Stimulated activated memory B cell treated with anti-CD40 and anti-IgM and Interleukin-4, amounts not matched to agents 10 μg/mL and 1 μg/mL and 100 μg/mL, for 72 hours (primary cell): ENCODE measurements at places on chromosomes 1 and 21.

- ATAC-seq = no peak
These were observed 71.2 kb downstream of the DPYD start for GRCh38 chr1:97849345-97850340.

GRCh38 chr1:14142397-14143100, 442.6 kb downstream of the PRDM2 start:
- ATAC-seq = no peak

DNA sequence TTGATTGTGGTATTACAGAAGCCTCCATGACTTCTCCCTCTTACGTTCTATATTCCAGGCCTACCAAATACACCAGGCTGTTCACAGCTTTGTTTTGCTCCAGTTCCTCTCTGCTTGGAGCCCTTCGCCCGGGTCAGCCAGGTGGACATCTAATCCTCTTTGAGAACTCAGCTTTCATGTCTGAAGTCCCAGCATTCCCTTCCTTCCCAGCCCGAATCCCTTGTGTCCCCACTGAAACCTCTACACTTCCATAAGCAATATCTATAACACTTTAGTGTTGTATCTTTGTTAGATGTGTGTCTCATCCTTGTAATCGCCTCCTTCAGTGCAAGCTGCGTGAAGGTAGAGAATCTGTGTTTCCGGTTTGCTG, 1.9 kb downstream of the RNF11 start:
- no peak for ATAC-seq

DNA sequence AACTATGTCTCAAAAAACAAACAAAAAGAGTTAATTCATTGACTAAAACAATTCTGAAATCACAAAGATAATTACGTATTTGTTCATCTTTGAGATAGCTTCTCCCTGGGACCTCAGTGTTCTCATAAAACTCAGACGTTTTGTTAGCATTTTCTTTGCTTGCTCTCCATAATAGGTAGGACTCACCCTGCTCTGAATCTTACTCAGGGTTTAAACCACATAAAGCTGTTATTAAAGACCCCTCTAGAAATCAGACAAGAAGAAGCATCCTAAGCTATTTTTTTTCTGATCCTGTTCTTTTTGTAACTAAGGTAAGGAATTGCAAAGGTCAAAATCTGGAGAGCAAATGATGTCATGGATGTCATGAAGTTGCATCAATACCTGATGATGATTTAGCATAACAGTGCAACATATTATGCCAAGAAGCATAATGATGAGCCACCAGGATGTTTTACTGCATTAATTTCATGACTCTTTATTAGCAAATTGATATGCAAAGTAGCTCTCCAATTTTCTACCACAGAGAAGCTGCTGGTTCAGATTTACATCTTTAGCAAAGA, 2.4 kb downstream of the FBXO42 start:
- no peak for ATAC-seq

GRCh38 chr1:61808968-61809367, 66.7 kb downstream of the PATJ start:
- ATAC-seq = no peak

GRCh38 chr1:150567341-150567716, 12.1 kb downstream of the MCL1 start:
- ATAC-seq = peak; percentile 57

- no peak for ATAC-seq
These were observed 69.4 kb downstream of the RGS2 start for GRCh38 chr1:192878249-192878648.

DNA sequence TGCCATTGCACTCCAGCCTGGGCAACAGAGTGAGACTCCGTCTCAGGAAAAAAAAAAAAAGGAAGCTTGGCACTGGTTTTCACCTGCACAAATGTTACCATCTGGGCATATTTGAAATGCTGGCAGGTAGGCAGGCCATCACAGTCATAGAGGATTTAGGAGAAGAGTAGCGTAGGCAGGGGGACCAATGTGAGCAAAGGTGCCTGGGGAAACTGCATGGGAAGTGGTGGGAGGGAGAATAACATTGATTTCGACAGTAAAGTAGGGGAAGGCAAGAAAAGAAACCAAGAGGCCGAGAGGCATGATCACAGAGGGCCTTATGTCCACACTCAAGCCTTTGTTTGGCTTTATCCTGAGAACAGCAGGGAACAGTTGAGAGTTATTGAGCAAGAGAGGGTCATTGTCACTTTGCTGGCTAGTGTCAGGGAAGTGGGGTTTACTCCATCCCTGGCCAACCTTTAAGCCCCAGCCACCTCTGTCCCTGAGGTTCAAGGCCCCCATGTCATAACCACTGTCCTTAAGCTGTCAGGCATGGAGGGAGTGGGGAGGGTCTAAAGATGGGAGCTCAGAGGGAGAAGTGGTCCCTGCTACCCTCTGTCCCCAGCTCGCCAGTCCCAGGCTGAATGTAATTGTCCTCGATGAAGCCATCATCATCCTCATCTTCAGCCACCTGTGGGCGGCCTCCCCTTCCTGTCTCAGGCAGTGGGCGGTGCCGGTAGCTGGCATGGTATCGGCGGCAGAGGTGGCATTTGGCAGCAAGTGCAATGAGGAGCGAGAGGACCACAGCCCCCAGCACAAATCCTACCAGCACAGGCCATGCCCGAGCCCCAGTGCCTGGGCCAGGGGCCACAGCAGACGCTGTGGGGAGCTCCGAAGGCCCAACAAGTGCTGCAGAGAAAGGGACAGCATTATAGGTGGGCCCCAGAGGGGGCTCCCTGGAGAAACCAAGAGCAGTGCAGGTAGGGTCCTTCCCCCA, 2.9 kb downstream of the C1orf210 start:
- no peak for ATAC-seq

GRCh38 chr1:159968901-159969300, 14.9 kb upstream of the SLAMF9 start:
- no peak for ATAC-seq

- ATAC-seq = peak; percentile 48
These were observed 68.5 kb downstream of the RGS2 start for GRCh38 chr1:192877283-192877886.

DNA sequence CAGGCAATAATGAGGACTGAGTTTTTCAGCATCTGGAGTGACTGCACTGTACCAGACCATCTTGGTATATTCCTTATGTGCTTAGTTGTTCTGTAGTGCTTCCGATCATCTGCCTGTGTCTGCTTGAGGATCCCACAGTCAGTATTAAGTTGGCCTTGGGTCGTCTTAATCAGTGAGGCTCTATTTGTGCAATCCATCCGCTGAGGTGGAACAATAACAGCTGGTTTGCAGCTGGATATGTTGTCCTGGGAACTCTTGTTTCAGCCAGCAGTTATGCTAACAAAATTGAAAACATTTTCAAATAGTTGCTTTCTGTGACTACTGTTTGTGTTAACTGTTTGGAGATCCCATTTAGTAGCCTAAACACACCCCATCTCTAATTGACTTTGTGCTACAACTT, 73.7 kb downstream of the LAMC1 start:
- no peak for ATAC-seq

DNA sequence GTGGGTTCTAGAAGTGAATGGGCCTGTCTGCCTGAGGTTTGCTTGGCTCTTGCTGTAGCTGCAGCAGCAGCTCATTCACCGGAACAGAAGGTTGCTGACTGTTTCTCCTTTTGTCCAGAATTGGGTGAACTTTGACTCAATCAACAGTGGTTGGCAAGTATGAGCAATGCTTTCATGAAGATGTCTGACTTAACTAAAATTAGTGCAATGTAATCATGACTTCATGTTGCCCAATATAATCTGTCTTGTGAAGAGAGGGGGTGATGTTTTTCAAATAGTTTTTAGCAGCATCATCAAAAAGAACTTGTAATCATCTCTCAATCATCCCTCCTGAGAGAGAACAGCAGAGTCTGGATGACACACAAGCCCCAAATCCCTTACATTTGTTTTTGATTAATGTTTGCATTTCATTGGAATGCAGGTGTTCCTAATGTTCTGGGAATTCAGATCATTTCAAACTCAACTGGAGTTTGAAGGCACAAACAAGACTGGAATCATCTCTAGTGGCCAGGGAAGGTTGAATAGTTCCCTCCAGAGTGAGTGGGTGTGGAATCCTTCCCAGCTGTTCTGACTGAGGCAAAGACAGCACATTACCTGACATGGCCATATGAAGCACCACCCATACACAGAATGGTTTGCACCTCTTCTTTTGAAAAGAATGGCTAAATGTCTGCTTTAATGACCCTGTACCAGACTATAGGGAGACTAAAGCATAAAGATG, 82.9 kb downstream of the HLX start:
- peak; percentile 86 for ATAC-seq

GRCh38 chr1:22365331-22366295, 86.0 kb upstream of the ZBTB40 start:
- ATAC-seq = no peak

GRCh38 chr1:227910511-227911153, 37.1 kb downstream of the WNT9A start:
- no peak for ATAC-seq

DNA sequence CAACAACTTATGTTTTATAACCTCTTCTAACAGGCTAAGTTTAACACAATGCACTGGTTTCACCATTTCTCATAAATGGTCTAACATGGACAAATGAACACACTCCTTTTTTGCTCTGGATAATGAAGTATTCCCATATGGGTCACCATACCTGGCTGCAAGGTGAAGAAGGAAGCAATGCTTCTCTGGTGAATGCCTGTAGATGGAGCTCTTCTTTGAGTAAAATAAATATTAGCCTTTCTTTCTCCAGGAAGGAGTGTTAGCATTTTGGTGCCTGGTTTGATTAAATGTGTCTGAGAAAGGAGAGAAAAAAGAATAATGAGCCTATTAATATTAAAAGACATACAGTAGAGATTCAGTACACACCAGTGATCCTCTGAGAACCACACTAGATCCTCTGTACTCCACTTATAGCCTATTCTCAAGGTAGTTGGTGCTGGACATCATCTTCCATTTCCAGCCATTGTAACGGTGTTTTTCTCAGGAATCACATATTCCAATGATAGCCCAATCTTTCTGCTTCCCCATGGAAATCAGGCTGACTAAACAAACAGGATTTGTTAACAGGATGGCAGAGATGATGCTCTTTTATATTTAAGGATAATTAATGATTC, 17.6 kb downstream of the MTFR1L start:
- no peak for ATAC-seq

DNA sequence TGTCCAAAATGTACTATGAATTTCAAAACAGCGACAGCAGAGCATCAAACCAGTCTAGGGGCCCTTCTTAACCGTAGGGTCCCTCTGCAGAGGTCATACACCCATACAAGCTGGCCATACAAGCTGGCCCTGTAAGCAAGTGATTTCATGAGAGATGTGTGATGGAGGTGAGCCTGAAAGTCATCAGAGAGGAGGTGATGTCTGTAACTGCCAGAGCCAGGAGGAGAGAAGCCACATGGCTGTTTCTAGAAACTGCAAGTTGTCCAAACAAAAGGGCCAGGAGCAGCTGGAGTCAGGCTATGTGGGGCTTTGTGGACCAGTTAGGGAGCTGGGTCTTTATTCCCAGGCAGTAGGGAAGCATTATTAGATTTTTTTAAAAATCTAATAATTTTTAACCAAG, 14.8 kb upstream of the SERINC2 start:
- no peak for ATAC-seq

- peak; percentile 73 for ATAC-seq
These were observed 3.8 kb downstream of the FBXO2 start for GRCh38 chr1:11650331-11650991.

GRCh38 chr21:35473496-35473895, 424.4 kb upstream of the RUNX1 start:
- no peak for ATAC-seq

GRCh38 chr1:9737057-9737456, 85.5 kb downstream of the PIK3CD start:
- ATAC-seq = no peak

DNA sequence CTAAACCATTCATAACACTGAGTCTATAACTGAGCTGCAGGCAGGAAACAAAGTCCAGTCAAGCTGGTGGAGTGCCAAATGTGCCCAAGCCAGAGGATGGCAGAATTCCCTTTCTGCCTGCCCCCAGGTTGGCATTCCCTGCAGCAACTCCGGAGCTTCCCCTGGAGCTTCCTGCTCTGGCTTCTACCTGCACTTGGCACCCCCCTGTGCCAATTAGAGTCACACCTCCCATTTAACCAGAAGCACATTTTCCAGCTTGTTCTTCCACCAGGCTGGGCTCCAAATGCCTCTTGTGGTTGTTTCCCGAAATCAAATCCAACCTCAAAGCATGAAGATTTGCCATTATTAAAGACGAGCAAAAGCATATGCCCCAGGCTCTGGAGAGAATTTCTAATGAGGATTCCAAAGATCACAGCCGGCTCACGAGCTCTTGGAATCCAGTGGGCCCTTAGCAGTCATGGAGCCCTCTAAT, 294.5 kb downstream of the RRAGC start:
- no peak for ATAC-seq

DNA sequence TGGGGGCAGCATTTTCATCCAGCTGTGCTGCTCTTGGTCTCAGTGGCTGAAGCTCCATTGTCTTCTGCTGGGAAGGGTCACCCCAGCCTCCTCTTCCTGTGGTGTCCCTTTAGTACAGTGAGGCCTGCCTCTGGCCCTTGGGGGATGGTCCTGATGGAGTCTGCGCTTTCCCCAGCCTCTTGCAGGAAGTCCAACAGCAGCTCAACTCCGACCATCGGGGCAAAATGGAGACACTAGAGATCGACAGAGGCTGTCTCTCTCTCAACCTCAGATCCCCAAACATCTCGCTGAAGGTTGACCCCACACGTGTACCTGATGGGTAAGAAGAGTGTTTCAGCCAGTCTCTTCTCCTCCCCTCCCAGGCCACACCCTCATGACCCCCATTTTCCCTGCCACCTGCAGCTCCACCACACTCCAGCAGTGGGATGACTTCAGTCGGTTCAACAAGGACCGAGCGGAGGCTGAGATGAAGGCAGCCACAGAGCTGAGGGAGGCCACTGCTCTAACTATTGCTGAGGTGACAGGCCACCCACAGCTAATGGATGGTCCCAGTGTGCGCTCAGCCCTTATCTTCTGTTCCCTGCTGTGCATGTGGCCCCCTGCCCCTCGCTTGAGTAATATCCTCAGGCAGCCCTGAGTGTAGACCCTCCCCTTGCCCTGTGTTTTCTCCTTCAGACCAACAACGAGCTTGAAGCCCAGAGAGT, 2.0 kb upstream of the ADPRS start:
- ATAC-seq = no peak

- no peak for ATAC-seq
These were observed 18.5 kb downstream of the RIIAD1 start for GRCh38 chr1:151739590-151740355.

GRCh38 chr1:153168686-153169085, 18.0 kb upstream of the SPRR2G start:
- no peak for ATAC-seq

GRCh38 chr1:204188959-204189639, 7.2 kb downstream of the KISS1 start:
- ATAC-seq = peak; percentile 58

- ATAC-seq = no peak
These were observed 7.7 kb upstream of the ARHGAP30 start for GRCh38 chr1:161077426-161077825.

- no peak for ATAC-seq
These were observed 49.4 kb upstream of the BOLA1 start for GRCh38 chr1:149849947-149850360.

GRCh38 chr1:97090725-97091124, 369.1 kb downstream of the PTBP2 start:
- no peak for ATAC-seq

GRCh38 chr1:35763201-35763600, 6.6 kb downstream of the CLSPN start:
- no peak for ATAC-seq

- no peak for ATAC-seq
These were observed 56.3 kb upstream of the NFASC start for GRCh38 chr1:204814166-204814884.

GRCh38 chr1:200708769-200709168, 29.9 kb upstream of the CAMSAP2 start:
- no peak for ATAC-seq

- ATAC-seq = no peak
These were observed 1195.6 kb upstream of the ADGRL4 start for GRCh38 chr1:80202118-80202517.

GRCh38 chr1:178908358-178908757, 37.5 kb upstream of the ANGPTL1 start:
- no peak for ATAC-seq
